ENCODE measurements at places on chromosomes 2 and 18. TPM values are rescaled to one million over a fixed set of nuclear protein-coding genes. Genes with fewer than 3 reads are reported as not detected.

The SLC4A5 gene
- 36.3 TPM for total RNA-seq

The EPHA4 gene
- total RNA-seq: 65.6 TPM

The FOXD4L1 gene
- not detected for total RNA-seq

The SNED1 gene
- total RNA-seq: 16.0 TPM

The SERPINB10 gene
- total RNA-seq: 1.3 TPM

The EIPR1 gene
- total RNA-seq: 40.4 TPM

The CD28 gene
- 2.7 TPM for total RNA-seq

The GRB14 gene
- 7.8 TPM for total RNA-seq

The SERPINE2 gene
- 59.2 TPM for total RNA-seq

The ERFE gene
- total RNA-seq: 1.4 TPM

The OTOF gene
- 0.66 TPM for total RNA-seq

The CPLX4 gene
- 46.1 TPM for total RNA-seq

The AKAIN1 gene
- 1.3 TPM for total RNA-seq

The POTEJ gene
- total RNA-seq: 0.71 TPM

The SLC14A1 gene
- total RNA-seq: 7.1 TPM

The GNLY gene
- total RNA-seq: 0.27 TPM

The LDLRAD4 gene
- 83.4 TPM for total RNA-seq

The PRSS56 gene
- 9.6 TPM for total RNA-seq

The CCT7 gene
- total RNA-seq: 178 TPM

The ICOS gene
- 0.11 TPM for total RNA-seq

The POTEF gene
- total RNA-seq: not detected

The ROCK1 gene
- total RNA-seq: 88.6 TPM

The ABCG8 gene
- total RNA-seq: 0.27 TPM

The POTEI gene
- 0.22 TPM for total RNA-seq

The RUFY4 gene
- not detected for total RNA-seq

The DOK6 gene
- 43.5 TPM for total RNA-seq

The ITM2C gene
- 162 TPM for total RNA-seq

The CYBRD1 gene
- total RNA-seq: 119 TPM

The DSG1 gene
- total RNA-seq: 8.5 TPM

The GNAL gene
- 17.5 TPM for total RNA-seq

The SIX2 gene
- 12.4 TPM for total RNA-seq

The MYO3B gene
- total RNA-seq: 9.1 TPM

The ANKRD30BL gene
- 7.3 TPM for total RNA-seq

The PSMA8 gene
- not detected for total RNA-seq

The SCN2A gene
- 24.2 TPM for total RNA-seq

The CFAP65 gene
- not detected for total RNA-seq

The FASTKD1 gene
- 51.5 TPM for total RNA-seq

The PAIP2B gene
- total RNA-seq: 20.4 TPM

The TMEM182 gene
- total RNA-seq: 42.3 TPM

The POTEC gene
- not detected for total RNA-seq

The THSD7B gene
- total RNA-seq: 30.6 TPM

The COPS8 gene
- 164 TPM for total RNA-seq

The MORN2 gene
- 17.5 TPM for total RNA-seq

The GCFC2 gene
- 39.9 TPM for total RNA-seq

The CPO gene
- not detected for total RNA-seq

The SLC11A1 gene
- total RNA-seq: 7.8 TPM

The CCNYL1 gene
- 17.6 TPM for total RNA-seq

The RBM44 gene
- 2.6 TPM for total RNA-seq

The NEURL3 gene
- total RNA-seq: 0.27 TPM

The PTPN4 gene
- total RNA-seq: 129 TPM

The LGALSL gene
- 42.2 TPM for total RNA-seq

The NEU4 gene
- 0.66 TPM for total RNA-seq

The PDK1 gene
- 46.2 TPM for total RNA-seq

The DSG4 gene
- total RNA-seq: not detected

The SATB2 gene
- total RNA-seq: 6.6 TPM

The ADAM17 gene
- 49.6 TPM for total RNA-seq

Measured in camera-type eye (tissue), 1 donor.